ENCODE measurements at places on chromosomes 16 and 17. TPM values are rescaled to one million over a fixed set of nuclear protein-coding genes. Genes with fewer than 3 reads are reported as not detected.
A peak's percentile ranks its signal among the peaks of the same experiment; 100 is the strongest.

The ACSM2A gene
- not detected for total RNA-seq

The LHX1 gene
- 0.11 TPM for total RNA-seq

The CHST5 gene
- total RNA-seq, result not detected

GRCh38 chr16:8489580-8489979, 100.7 kb downstream of the TMEM114 start:
- no peak for ATAC-seq

GRCh38 chr17:36498155-36498554, 11.7 kb downstream of the ZNHIT3 start:
- ATAC-seq, result no peak

DNA sequence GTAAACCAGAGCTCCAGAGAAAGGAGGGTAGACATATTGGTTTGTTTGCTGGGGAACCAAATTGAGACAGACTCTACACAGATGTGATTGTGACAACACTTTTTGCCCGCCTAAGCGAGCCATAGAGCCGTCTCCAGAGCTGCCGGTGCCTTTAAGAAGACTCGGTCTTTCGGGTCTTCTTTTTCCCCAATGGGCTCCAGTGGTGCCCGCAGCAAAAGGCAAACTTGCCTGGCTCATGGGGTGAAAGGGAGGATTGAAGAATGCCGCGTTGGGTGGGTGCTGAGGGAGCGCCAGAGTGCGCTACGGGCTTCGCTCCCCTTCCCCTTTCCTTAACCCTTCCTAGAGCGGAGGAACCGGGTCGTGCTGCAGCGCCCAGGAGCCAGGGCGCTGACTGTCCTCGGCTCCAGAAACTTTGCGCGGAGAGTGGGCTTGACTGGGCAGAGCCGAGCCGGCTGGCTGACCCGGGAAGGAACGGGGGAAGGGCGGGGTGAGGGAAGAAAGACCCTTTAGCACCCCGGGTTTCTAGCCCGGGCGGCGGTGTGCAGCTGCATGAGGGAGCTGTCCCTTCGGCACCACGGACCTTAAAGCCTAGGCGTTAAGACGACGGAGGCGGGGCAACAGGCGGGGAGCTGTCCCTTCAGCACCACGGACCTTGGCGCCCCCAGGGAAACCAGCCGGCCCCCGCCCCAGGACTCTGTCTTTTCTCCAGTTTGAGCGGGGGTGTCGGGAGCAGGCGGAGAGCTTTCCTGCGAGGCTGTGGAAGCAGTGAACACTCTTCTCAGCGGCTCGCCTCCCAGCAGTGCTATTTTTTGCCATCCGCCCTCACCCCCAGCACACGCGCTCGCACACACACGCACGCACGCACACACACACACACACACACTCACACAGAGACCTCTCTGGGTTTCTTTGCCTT, at the start of gene CACNG3:
Gene CACNG3 (plus strand): TSS at position 880 of the 916 bp plus-strand sequence. CDS start 420 bp downstream, outside the sequence.
- peak; percentile 56 for ATAC-seq

The GALR2 gene
- total RNA-seq, result 7.5 TPM

GRCh38 chr17:54948380-54948779, 20.1 kb downstream of the COX11 start:
- ATAC-seq, result peak; percentile 34

GRCh38 chr17:76153640-76154039, 12.6 kb upstream of the FOXJ1 start:
- no peak for ATAC-seq

The CHST4 gene
- not detected for total RNA-seq

DNA sequence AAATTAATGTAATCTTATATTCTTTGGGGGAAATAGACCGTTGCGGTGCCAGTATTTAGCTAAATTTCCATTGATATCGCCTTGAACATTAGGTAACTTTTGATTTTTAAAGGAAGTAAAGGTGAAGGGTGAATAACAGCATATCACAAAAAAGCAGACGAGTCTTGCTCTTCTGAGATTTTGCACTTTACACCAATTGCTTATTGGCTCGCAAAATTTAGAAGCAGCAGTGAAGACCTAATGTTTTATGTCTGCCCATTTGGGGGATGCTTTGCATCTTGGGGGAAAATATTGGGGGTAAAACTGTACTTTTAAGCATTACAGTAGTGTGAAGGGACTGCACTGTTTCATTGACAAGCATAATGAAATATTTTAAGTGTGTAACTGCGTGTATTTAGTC, 934 bp downstream of the MAP2K6 start:
- ATAC-seq, result no peak

- no peak for ATAC-seq
These were observed 535.1 kb downstream of the CDH11 start for GRCh38 chr16:64586781-64587180.

DNA sequence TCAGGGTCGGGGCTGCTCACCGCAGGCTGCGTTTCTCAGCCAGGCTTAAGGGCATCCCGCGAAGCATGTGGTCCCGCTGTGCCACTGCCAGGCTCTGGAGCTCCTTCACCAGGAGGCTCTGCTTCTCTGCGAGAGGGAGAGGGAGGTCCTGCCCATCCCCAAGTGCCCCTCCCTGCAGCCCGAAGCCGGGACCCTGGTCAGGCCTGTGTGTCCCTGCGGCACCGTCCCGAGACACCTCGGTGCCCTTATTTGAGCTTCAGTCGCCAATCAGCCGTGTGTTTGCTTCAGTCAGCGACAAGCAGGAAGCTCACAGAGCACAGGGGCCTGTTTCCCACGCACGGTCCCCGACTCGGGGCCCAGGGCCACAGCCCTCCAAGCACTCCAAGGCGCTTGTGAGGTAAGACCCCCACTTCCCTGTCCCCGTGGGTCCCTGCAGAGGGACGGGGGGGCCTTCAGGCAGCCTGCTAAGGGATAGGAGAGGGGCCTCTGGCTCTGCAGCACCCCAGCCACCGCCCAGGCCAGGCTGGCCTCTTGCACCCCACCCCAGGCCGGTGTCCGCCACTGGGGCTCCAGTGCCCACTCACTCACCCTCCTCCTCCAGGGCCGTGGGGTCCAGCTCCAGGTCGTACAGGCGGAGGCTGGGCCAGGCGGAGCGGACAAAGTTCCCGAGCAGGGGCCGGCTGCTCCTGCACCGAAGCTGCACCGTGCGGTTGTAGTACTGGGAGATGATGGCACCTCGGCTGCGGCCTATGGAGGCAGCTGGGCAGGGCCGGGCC, 3.2 kb downstream of the TMC6 start:
- ATAC-seq, result no peak

- peak; percentile 98 for ATAC-seq
These were observed 13.7 kb upstream of the CNGB1 start for GRCh38 chr16:57984443-57985203.

The TPSG1 gene
- not detected for total RNA-seq

- ATAC-seq, result no peak
These were observed 44.4 kb downstream of the IRX3 start for GRCh38 chr16:54242199-54242598.

DNA sequence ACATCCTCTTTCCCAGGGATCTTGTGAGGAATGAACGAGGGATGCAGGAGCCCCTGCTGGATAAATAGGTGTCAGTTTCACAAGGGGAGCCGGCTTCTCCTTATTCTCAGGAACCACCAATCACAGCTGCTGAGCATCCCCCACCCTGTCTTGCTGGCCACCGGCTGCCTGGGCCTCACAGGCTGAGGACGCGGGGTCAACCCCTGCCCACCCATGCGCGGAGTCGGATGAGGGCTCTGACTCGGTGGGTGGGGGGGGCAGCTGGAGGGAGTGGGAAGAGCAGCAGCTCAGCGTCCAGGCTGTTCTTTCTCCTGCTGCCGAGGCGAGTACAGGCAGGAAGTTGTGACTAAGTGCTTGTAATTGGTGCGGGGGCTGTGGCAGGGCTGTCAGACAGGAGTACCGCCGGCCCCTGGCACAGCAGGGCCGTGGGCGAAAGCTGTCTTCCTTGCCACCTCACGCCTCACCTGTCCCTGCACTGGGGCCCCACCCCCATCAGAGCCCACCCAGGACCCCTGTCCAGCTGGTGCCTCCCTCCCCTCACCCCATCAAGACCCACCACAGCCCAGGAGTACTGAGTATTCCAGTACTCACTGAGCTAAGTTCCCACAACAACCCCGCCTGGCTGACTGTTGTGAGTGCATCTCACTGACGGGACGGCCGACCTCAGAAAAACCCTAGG, 11.0 kb upstream of the DPEP1 start:
- peak; percentile 97 for ATAC-seq

The NPIPA8 gene
- total RNA-seq, result 24.2 TPM

DNA sequence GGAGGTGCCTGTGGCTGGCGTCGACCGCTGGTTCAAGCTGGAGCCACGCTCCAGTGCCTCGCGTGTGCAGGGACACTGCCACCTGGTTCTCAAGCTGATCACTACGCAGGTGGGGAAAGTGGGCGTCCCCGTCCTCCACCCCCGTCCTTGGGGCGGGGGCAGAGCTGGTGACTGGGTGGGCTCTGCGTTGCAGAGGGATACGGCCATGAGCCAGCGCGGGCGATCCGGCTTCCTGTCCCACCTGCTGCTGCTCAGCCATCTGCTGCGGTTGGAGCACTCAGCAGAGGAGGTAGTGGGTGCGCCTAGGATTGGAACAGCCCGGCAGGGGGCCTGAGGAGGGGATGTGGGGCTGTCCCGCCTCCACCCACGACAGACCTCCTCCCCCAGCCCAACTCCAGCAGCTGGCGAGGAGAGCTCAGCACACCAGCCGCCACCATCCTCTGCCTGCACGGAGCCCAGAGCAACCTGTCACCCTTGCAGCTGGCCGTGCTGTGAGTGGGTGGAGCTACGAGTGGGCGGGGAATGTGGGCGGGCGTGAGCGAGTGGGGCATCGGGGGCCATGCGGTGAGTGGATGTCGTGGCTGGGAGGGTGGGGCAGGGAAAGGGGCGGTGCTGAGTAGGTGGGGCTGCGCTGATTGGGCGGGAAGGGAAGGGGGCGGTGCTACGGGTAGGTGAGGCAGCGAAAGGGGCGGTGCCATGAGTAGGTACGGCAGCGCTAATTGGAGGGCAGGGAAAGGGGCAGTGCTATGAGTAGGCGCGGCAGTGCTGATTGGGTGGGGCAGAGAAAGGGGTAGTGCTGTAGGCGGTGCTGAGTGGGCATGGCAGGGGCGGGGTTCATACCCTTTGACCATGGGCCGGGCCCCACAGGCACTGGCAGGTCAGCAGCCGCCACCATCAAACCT, 8.9 kb downstream of the TSR3 start:
- peak; percentile 95 for ATAC-seq

DNA sequence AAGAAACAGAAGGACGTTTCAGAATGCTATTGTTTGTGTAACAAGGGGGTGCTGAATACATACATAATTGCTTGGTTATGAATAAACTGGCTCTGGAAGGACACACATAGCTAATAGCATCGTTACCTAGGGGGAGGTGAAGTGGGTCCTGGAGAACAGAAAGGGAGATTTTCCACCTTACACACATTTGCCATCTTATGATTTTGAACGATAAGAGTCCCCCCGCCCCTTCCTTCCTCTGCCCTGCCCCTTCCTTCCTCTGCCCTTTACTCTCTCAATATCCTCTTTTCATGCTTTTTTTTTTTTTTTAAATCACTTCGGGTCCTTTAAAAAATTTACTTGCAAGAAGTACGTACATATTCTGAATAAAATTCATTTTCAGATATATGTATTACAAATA, 902 bp upstream of the DHRS7B start:
- ATAC-seq, result no peak

- ATAC-seq, result no peak
These were observed 340.3 kb upstream of the TNRC6C start for GRCh38 chr17:77618173-77618572.

DNA sequence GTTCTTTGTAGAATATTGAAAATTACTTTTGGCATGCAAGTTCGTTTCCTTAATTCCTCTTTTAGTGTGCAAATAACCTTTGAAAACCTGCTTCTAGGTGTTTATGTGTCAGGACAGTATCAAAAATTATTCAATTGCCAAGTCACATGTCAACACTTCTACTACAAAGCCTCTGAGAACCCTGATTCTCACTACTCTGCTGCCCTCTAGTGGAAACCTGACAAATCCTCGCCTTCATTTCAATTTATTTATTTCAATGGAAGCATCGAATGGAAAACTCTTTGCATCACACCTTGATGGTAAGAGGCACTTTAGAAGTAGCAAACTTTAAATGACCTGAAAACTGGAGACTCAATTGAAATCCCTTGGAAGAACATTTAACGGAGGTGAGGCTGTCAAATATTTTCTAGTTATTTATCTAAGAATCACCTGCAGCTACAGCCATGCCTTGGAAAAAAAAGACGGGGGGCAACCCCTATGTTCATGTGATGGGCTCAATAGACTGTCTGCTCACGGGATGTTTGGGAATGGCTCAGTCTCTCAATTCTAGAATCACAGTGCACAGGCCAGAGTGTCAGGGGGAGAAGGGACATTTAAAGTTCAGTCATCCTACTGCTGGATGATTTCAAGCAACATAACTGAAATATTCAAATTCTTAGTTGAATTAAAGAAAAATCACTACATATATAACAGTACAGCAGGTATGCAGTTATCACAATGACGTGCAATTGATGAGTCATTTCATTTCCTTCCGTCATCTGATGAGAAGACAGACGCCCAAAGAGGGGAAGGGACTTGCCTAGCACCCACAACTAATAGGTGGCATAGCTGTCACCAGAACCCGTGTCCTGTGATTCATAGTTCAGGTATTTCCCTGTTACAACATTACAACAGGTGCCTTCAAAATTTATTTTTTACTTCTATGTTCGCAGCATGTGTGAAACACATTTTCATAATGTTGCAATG, 563.9 kb downstream of the TOX3 start:
- no peak for ATAC-seq
